ENCODE measurements at places on chromosomes 1 and 21.

GRCh38 chr1:116835161-116835560, 74.6 kb upstream of the PTGFRN start:
- no peak for DNase-seq

DNA sequence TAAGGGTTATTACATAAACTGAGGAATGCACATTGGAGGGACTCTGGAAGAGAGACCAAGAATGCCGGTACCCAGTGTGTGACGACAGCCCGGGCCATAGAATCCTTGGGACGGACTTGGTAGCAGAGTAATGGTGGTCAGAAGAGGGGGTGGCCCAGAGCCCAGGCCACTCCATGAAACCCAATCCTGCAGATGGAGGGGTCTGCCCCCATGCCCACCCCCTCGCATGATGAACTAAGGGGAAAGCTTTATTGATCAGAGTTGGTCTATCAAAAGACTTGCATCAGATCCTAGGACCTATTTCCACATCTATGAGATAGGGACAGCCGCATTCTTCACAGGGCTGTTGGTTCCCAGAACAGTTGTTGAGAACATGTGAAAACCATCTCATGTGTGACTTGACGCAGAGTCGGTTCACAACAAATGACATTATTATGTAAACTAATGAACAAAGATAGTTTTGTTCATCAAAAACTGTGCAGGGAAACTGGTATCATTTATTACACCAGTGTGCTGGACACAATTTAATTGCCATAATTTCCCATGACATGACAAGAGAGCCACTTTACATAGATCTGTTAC, 21.5 kb upstream of the SDC3 start:
- DNase-seq, result no peak

DNA sequence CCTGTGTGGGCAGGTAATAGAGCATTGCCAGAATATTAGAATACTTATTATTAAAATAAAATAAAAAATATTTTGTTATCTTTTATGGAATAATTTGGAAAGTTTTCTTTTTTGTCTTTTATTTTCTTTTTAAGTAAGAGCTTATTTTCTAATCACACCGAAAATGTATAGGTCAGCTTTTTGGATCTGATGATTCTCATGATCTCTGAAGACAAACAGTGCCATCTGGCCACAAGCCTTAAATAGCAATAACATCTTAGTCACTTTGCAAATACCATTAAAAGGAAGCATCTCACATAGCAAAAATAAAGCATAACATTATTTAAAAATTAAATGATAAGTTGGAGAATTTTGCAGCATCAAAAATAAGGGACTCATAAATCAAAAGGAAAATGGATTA, 213.8 kb downstream of the PLA2G4A start:
- no peak for DNase-seq

DNA sequence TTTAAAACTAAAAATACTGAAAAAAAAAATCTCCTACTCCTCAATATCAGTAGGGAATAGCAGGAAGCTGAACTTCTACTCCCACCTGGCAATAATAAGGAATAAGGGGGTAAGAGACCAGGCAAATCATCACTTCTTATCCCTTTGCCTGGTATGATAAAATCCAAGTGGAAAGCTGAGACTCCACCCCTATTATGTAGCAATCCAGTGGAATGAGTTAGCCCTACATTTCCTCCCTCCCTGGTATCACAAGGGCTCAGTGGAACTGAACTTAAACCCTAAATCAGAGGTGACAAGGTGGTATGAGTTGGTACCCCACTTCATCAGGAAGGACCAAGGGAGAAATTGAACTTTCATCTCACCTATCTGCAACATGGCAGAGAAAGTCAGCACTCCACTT, 25.7 kb downstream of the TRIM33 start:
- no peak for DNase-seq

DNA sequence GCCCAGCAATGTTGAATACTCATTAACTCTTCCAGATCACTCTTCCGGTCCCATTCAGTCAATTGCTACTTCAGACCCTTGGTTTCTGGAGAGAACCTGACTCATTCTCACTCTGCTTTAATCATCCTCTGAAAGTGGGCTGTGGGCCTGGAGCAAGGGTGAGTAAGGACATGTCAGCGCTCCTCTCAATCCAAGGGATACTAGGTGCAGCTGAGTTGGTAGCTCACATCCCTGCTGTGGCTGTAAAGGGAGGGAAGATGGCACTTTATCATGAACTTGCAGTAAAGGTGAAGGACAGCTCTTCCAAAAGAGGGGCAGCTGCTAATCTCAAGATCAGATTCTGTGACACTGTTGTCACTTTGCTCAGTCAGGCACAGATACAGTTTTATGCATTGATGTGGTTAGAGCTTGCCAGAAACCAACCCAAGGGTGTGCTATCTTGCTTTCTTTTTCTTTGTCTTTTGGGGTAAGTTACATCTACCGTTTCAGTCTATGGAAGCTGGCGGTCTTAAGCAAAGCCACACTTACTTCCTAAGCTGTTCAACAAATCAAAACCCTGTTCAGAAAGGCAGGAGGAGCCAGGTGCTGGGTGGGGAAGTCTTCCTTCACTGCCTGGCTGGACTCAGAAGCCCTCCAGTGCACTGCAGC, 26.5 kb upstream of the NTPCR start:
- DNase-seq, result no peak

DNA sequence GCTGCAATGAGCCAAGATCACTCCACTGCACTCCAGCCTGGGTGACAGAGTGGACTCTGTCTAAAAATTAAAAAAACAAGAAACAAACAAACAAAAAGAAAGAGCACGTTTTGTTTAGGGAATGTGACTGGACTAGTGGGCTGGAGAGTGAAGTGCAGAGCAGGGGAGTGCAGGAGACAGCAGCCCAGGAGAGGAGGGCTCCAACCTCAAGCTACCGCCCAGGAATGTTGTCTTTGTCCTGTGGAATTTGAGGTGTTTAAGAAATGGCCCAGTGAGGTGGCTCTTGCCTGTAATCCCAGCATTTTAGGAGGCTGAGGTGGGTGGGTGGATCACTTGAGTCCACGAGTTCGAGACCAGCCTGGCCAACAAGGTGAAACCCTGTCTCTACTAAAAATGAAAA, 42.4 kb upstream of the MTF2 start:
- no peak for DNase-seq

- no peak for DNase-seq
Measured at GRCh38 chr1:19088717-19089442, 121.2 kb downstream of the UBR4 start.

Data from erythroblast (primary cell).